Tongue (tissue), 3 donors: ENCODE measurements at places on chromosomes 13 and 19. TPM values are rescaled to one million over a fixed set of nuclear protein-coding genes. Genes with fewer than 3 reads are reported as not detected.

GRCh38 chr13:60933638-60934037, 482.0 kb downstream of the PCDH20 start:
- DNase-seq: no peak

DNA sequence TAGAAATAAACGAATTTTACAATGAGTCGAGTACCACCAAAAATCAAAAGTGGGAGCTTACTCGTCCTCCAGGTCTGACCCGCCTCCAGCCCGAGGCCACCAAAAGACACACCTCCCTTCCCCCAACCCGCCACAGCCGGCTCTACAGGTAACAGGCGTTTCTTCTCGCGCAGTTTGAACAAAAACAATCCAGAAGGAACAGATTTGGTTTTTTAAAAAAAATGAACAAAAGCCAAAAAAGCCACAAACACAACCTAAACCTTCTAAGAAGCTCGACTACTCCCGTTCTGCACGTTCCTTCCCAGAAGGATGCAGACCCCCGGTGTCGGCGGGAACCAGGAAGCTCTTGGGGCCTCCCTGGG, 671 bp downstream of the ZDHHC20 start:
- peak; percentile 66 for DNase-seq

DNA sequence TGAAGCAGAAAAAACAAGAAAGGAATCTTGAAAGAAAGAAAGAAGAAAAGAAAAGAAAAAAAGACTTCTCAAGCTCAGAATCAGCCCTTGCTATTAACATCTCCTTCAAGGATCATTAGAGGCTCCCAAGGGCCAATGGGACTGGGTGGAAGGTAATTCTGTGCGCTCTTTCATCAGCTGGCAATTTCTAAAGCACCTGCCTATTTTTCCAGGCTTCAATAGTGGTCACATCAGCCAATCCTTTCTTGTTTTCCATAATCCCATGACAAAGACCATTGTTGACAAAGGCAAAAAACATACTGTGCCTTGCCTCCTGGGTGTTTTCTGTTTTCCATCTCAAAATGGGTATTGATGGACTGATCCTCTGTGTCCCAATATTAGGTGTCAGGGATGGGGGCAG, 88.2 kb upstream of the TSC22D1 start:
- DNase-seq: no peak

DNA sequence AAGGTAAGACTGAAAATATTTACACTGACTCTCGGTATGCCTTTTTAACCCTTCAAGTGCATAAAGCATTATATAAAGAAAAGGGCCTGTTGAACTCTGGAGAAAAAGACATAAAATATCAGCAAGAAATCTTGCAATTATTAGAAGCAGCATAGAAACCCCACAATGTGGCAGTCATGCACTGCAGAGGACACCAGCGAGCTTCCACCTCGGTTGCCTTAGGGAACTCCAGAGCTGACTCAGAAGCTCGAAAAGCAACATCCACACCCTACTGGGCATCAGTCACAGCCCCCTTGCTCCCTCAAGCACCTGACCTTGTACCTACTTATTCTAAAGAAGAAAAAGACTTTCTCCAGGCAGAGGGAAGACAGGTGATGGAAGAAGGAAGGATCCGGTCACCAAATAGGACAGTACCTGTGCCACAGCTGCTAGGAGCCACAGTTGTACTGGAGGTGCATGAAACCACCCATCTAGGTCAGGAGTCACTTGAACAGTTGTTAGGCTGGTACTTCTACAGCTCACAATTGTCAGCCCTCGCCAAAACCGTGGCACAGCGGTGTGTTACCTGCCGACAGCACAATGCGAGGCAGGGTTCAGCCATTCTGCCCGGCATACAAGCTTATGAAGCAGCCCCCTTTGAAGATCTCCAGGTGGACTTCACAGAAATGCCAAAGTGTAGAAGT, 2.9 kb downstream of the ZNF816 start:
- DNase-seq: no peak

- DNase-seq: peak; percentile 46
Observed at GRCh38 chr19:28358633-28359032, 854.3 kb downstream of the UQCRFS1 start.

- no peak for DNase-seq
Observed at GRCh38 chr13:29564818-29565217, 30.7 kb downstream of the SLC7A1 start.

GRCh38 chr13:46983881-46984280, 87.0 kb upstream of the HTR2A start:
- no peak for DNase-seq

DNA sequence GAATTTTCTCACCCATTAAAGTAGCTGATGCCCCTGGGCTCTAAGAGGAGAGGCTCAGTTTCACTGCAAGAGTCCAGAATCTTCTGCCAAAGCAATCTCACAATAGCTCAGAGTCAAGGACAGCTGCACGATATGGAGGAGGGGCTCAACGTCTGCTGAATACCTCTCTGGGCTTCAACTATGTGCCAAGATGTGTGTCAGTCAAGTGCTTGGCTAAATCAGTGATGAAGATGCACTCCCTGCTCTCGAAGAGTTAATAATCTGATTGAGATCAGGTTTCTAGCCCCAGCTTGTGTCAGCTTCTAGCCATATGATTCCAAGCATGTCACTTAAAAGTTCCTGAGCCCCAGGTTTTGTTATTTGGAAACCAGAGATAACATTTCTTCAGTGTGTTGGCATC, 46.8 kb downstream of the KLF12 start:
- DNase-seq: no peak

GRCh38 chr19:6464070-6464873, at the start of gene CRB3:
Gene CRB3, plus strand, starts transcription at chr19:6464271. Its CDS starts 431 bp downstream, at chr19:6464702.
- peak; percentile 38 for DNase-seq

DNA sequence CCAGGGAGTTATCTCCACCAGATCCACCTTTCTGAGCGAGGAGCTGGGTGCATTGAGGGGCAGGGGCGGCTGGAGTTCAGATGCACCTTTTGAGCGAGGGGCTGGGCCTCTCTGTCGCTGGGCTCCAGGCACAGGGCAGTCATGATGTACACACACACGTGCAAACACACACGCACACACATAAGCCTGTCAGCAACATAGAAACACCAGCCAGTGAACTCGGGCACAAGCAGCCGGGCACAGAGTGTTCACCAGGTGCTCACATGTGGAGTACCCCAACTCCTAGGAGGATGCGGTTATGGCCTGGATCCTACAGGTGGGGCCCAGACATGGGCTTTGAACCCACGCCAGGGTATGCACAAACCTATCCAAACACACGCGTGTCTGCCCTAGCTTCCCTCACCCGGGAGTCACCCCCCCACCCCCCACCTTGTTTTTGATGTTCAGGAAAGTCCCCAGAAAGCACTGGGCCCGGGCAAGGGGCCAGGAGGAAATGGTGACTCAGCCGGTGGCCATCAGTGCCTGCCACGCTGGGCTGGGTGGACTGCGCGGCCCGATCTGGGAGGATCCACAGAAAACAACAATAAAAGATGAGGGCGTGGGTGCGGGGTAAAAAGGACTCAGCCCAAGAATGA, 13.3 kb downstream of the ARRDC2 start:
- DNase-seq: no peak

DNA sequence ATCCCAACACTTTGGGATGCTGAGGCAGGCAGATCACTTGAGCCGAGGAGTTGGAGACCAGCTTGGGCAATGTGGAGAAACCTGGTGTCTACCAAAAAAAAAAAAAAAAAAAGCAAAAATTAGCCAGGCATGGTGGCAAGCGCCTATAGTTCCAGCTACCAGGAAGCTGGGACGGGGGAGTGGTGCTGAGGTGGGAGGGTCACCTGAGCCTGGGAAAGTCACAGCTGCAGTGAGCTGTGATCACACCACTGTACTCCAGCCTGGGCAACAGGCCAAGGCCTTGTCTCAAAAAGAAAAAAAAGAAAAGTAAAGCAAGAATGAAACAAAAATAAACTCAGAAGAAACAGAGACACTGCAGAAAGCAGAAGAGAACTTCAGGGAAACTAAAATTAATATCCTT, 31.6 kb downstream of the MTRF1 start:
- no peak for DNase-seq

GRCh38 chr19:51020988-51021651, 1.6 kb upstream of the KLK10 start:
- peak; percentile 63 for DNase-seq

DNA sequence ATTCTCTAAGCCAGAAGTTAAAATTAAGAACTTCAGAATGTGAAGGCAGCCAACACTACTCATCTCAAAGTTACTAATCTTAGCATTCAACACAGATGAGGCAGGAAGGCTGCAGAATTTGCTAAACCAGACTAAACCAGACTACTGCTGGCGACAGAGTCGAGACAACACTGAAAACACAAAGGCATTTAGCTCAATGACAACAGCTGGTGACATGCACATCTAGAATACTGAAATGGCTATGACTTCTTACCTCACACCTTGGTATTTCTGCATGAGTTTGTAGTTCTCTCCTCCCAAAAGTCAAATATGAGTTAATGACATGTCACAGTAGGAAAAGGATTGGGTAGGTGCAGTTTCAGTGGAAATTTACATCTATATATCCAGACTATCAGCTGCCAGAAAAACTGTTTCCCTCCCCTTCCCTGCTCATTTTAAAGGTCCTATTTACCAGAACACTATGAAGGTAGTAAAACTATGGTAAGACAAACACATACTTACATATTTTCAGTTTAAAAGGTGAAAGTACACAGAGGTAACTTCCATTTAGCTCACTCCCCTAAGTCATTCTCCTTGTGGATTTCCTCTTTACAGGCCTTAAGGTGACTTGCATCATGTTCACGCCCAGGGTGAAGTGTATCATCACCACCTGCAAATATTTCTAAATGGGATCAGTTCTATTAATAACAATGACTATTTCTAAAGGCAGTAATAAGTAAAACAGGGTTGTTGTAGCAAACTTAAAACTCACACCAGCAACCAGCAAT, 21.4 kb downstream of the FOXO1 start:
- no peak for DNase-seq

GRCh38 chr13:61765181-61765742, 349.6 kb upstream of the PCDH20 start:
- no peak for DNase-seq

GRCh38 chr13:40026741-40027140, 371.3 kb downstream of the COG6 start:
- no peak for DNase-seq

DNA sequence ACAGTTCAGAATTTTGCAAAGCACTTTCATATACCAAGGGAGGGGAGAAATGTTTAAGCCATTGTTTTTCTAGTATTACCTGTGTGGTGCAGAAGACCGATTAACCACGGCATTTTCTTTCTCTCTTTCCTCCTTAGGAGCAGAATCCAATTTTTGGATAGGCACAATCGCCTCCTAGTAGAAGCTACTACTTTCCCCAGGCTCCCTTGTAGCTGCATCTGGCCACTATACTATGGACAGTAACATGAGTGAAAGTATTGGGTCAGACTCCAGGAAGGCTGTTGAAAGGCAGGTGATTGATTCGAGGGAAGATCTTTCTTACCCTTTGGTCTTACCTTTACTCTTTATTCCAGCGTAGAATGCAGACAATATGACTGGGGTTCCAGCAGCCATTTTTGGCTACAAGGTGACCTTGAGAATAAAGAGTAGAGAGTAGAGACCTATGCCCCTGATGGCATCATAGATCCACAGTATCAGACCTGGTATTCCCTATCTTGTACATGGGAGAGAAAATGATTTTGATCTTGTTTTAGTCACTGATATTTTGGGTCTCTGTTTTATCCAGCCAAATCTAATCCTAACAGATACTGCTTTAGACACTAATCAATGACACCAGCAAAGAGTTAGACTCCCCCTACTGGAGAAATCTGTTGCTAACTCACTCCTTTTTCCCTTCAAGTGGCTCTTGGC, 77.0 kb downstream of the LRRC63 start:
- peak; percentile 41 for DNase-seq

- DNase-seq: no peak
Observed at GRCh38 chr13:73228546-73228945, 169.7 kb downstream of the KLF5 start.

- no peak for DNase-seq
Observed at GRCh38 chr19:34457446-34457845, 24.1 kb upstream of the WTIP start.

GRCh38 chr13:20848944-20849343, 53.6 kb downstream of the XPO4 start:
- DNase-seq: peak; percentile 29

- DNase-seq: no peak
Observed at GRCh38 chr13:51697181-51697580, 106.8 kb downstream of the DHRS12 start.

Gene IGLON5
- 0.10 TPM for total RNA-seq

Gene CGB5
- not detected for total RNA-seq

Gene MIA
- 1.9 TPM for total RNA-seq

Gene NKG7
- total RNA-seq: 2.3 TPM

Gene TTC9B
- total RNA-seq: not detected

Gene CATSPERD
- not detected for total RNA-seq

Gene SERPINE3
- not detected for total RNA-seq

Gene ZNF225
- 7.2 TPM for total RNA-seq

Gene TMEM255B
- total RNA-seq: 2.7 TPM

Gene ZNF579
- total RNA-seq: 4.1 TPM
